Mesothelial cell of epicardium (in vitro differentiated cells): ENCODE measurements at places on chromosomes 12 and 14. TPM values are rescaled to one million over a fixed set of nuclear protein-coding genes. Genes with fewer than 3 reads are reported as not detected.

DNA sequence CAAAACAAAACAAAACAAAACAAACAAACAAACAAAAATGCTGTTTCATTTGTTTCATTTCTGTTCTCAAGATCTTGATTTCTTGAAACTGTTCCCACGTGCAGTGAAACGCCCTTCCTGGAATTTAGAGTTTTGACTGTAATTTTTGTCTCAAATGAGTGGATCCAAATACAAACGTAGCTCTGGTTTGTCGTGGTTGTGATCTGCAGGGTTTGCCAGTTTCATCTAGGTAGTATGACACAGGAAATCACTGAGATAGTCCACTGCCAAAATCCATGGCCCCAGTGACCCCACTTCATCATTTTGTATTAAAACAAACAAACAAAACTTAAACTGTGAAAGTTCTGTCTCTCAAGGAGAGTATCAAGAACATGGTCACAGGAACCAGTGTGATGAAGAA, 838.6 kb downstream of the BCL11B start:
- no peak for DNase-seq

DNA sequence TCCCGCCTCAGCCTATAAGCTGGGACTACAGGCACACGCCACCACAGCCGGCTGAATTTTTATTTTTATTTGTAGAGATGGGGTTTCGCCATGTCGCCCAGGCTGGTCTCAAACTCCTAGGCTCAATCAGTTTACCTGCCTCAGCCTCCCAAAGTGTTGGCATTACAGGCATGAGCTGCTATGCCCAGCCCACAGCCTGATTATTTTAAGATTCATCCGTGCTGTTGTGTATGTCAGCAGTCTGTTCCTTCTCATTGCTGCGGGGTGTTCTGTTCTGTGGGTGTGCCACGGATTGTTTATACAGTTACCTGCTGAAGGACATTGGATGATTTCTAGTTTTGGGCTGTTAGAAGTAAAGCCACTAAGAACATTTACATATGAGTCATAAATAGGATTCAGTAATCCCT, 9.6 kb upstream of the EP400 start:
- DNase-seq: no peak

DNA sequence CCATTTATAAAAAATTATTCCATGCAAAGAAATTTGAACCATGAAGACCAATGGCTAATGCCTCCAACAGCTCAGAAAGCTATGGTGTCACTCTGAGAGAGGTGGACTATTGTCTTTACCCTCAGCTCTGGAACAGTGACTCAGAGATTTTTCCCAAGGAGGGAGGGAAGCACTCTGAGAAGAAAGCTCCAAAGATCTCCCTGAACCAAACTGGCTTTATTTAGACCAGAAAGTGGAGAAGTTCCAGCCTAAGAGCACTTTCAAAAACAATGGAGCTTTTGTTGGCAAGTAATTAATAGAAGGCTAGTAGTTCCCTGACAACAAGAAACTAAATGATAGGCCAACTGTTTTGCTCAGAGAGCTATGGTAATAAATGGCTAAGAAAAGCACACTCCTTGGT, 599.9 kb upstream of the MDGA2 start:
- DNase-seq: no peak

GRCh38 chr12:101027200-101027599, 182.8 kb downstream of the SLC5A8 start:
- DNase-seq: no peak

- DNase-seq: no peak
Observed at GRCh38 chr14:37047996-37048395, 124.4 kb downstream of the SLC25A21 start.

Gene FAM181A
- not detected in 3 replicates for total RNA-seq
